ENCODE measurements at places on chromosomes 12 and 14. TPM values are rescaled to one million over a fixed set of nuclear protein-coding genes. Genes with fewer than 3 reads are reported as not detected.
A peak's percentile ranks its signal among the peaks of the same experiment; 100 is the strongest.

DNA sequence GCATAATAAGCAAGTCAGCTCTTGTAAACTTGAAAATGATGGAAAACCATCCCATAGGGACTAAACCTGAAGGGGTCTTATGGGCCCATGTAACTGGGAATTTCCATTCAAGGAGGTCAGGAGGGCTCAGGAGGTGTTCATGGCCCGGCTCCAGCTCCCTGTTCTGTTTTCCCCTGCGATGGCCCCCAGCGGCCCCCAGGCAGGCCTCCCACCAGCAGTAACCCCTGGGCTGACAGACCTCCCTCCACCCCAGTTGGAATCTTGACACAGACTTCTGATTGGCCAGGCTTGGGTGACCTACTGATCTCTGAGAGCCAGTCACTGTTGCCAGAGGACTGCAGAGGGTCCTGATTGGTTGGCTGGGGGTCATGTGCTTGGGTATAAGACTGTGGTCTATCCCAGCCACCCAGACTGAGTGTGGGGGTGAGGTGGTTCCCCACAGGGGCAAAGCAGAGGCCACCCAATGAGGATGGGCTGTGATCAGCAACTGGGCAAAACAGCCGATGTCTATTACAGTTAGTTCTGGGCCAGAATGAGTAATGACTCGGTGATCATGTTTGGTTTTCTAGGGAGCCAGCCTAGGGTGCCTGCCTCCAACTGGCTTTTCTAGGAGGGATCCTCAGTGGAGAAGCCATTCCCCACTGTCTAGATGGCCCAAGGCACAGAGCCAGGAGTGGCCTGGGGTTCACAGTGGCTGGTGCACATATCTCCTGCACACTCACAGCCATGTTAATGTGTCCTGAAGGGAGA, 27.0 kb downstream of the RHOF start:
- no peak overlapping the region for H3K4me3 ChIP-seq
- H3K4me1 ChIP-seq, result peaks cover 57% of the 10 kb centered on the region
- peak overlapping the region; percentile 73 for H3K27ac ChIP-seq
- DNase-seq, result no peak
- no peaks in the 10 kb centered on the region for H3K27me3 ChIP-seq

DNA sequence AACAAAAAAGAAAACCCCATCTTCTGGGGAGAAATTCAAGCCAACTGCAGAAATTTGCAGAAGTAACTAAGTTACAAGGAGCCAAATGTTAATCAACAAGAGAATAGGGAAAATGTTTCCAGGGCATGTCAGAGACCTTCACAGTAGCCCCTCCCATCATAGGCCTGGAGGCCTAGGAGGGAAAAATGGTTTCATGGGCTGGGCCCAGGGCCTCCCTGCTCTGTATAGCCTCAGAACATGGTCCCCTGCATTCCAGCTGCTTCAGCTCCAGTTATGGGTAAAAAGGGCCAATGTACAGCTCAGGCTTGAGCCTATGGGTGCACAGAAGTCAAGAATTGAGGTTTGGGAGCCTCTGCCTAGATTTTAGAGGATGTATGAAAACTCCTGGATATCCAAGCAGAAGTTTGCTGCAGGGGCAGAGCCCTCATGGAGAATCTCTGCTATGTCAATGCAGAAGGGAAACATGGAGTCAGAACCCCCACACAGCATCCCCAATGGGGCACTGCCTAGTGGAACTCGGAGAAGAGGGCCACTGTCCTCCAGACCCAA, 260.9 kb downstream of the DUSP6 start:
- H3K4me1 ChIP-seq, result no peaks in the 10 kb centered on the region
- H3K36me3 ChIP-seq, result no peaks in the 10 kb centered on the region
- no peak overlapping the region for H3K27ac ChIP-seq
- no peak for DNase-seq
- no peaks in the 10 kb centered on the region for H3K27me3 ChIP-seq

DNA sequence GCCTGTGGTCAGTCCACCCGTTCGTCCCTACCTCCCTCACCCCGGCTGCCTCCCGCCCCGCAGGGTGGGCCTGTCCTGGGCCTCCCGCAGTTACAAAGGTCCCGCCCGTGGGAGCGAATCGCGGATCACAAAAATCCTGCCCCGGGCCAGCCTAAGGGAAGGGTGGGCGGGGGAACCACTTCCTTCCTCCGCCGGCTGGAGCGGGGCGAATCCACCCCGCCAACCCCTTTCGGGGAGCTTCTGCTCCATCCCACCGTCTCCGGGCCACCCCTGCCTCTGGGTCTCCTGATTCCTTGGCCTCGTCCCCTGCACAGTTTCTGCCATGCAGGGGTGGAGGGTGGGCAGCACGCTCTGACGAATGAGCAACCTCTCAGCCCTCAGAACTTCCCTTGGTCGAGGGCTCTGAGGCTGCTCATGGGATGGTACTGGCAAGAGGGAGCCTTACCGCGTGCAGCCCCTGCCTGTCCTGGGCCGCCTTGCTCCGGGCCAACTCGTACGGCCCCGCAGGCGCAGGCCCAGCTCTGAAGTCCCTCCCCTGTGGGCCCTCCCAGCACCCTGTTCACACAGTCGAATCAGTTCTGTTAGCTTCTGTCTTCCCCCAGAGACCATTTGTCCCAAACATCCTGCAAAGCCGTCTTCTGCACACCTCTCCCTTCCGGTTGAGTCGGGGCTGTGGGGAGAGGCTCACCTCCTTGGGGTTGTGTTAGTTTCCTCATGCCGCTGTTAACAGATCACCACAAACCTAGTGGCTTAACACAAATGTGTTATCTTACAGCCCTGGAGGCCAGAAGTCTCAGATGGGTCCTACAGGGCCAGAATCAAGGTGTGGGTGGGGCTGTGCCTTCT, 589 bp upstream of the HVCN1 start:
- no peaks in the 10 kb centered on the region for H3K36me3 ChIP-seq
- peaks cover 29% of the 10 kb centered on the region for H3K4me1 ChIP-seq
- DNase-seq, result no peak

GRCh38 chr12:65170209-65170881, 962 bp downstream of the LEMD3 start:
- H3K36me3 ChIP-seq, result peaks cover 2% of the 10 kb centered on the region
- peak overlapping the region; percentile 95 for H3K27ac ChIP-seq
- DNase-seq, result peak; percentile 92
- no peaks in the 10 kb centered on the region for H3K27me3 ChIP-seq

The LALBA gene
- not detected for total RNA-seq

The ENTPD5 gene
- total RNA-seq, result 9.6 TPM

Data from esophagus muscularis mucosa (tissue), 4 donors.